ENCODE measurements at places on chromosomes 12 and 14. TPM values are rescaled to one million over a fixed set of nuclear protein-coding genes. Genes with fewer than 3 reads are reported as not detected.

DNA sequence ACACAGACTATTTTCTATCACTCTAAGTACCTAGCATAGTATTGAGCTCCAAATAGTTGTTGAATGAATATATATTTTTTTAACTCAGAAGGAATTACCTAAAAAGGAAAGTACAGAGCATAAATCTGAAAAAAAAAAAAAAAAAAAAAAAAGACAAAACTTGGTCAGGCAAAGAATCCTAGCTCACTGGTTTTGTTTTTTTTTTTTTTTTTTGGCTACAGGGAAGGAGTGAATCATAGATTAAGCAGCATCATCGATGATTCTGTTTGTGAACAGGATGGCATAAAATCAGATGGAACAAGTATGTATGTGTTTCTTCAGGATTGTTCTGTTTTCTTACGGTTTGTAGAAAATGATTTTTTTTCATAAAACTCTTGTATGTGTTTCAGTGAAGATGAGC is 66.1 kb upstream of the BCAT1 start:
- H3K4me3 ChIP-seq = no peak overlapping the region
- DNase-seq = no peak
- H3K27ac ChIP-seq = no peak overlapping the region
- no peaks in the 10 kb centered on the region for H3K36me3 ChIP-seq

Gene MMP19
- total RNA-seq = 50.6 TPM

Gene ACOT6
- total RNA-seq = not detected

- no peak overlapping the region for H3K4me3 ChIP-seq
- no peaks in the 10 kb centered on the region for H3K27me3 ChIP-seq
- no peaks in the 10 kb centered on the region for H3K36me3 ChIP-seq
- DNase-seq = no peak
These were observed 24.0 kb downstream of the TIMELESS start for GRCh38 chr12:56425193-56425592.

Gene KCTD10
- 65.3 TPM for total RNA-seq

DNA sequence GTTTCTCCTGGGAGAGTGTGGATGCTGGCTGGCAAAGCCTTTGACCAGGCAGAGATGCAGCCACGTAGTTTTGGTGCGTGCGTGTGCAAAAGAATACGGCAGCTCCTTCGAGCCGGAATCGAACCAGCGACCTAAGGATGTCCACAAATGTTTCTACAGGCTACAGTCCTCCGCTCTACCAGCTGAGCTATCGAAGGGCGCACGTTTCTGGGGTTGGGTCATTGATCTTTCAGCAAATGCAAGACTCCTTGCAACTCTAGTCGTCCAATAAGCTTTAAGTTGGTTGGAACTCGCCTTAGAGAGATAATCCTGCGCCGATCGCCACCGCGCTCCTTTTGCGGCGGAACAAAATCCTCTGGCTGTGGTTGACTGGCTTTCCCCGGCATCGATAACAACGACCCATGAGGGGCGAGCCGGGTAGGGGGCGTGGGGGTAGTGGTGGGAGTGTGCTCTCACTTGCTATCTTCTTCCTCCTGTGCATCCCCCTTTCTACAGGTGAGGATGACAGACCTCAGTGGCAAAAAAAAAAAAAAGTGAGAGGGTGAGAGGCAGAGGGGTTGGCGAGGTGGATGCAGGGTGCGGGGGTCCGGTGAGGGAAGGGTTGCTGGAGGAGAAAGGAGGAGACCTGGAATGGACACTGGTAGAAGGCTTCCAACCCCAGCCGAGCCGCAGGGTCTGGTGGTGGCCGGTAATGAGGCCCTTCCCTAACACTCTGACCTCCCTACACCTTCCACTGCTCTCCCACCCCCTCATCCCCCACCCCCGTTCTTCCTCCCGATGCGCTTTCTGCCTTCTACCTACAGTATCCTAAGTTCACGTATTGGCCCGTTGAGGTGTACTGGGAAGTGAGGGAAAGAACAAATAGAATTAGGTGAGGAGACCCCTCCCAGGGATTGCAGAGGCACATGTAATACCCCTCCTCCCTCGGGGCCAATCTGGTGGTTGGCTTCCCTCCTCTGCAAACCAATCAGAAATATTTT is 11.8 kb upstream of the OR6S1 start:
- H3K27ac ChIP-seq = no peak overlapping the region
- no peaks in the 10 kb centered on the region for H3K36me3 ChIP-seq
- DNase-seq = no peak
- H3K27me3 ChIP-seq = peaks cover 4% of the 10 kb centered on the region

DNA sequence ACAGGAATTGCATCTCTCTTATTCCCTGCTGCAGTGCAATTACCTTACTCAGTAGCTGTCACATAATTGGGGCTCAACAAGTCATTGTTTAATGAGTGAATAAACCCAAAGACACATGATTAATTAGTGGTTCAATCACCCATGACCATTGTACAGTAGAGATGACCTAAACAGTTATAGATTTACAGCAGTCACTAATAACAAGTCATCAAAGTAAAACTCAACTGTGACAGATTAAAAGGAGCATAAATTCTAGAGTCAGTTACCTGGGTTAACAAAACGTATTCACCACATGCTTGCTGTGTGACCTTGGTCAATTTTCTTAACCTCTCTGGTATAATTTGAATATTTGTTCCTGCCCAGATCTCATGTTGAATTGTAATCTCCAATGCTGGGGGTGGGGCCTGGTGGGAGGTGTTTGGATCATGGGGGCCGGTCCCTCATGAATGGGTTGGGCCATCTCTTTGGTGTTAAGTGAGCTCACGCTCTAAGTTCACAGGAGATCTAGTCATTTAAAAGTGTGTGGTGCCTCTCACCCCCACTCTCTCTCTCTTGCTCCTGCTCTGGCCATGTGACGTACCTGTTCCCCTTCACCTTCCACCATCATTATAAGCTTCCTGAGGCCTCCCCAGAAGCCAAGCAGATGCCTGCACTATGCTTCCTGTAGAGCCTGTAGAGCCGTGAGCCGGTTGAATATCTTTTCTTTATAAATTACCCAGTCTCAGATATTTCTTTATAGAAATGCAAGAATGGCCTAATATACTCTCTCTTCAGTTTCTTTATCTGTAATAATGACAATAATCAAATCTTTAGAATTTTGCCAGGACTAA is 141.9 kb upstream of the PLEKHG7 start:
- peak overlapping the region; percentile 73 for H3K27ac ChIP-seq
- H3K4me3 ChIP-seq = no peak overlapping the region
- H3K36me3 ChIP-seq = no peaks in the 10 kb centered on the region
- no peak for DNase-seq
